ENCODE measurements at places on chromosomes 2 and 18. TPM values are rescaled to one million over a fixed set of nuclear protein-coding genes. Genes with fewer than 3 reads are reported as not detected.

The PAX3 gene
- total RNA-seq = not detected

The CCDC74A gene
- 9.6 TPM for total RNA-seq

The CAPN14 gene
- not detected for total RNA-seq

The LAPTM4A gene
- total RNA-seq = 181 TPM

The HOXD4 gene
- total RNA-seq = 3.4 TPM

GRCh38 chr2:84380875-84381274 is 78.2 kb downstream of the SUCLG1 start:
- H3K4me3 ChIP-seq = no peak overlapping the region
- H3K27me3 ChIP-seq = no peaks in the 10 kb centered on the region
- no peaks in the 10 kb centered on the region for H3K36me3 ChIP-seq
- no peak for DNase-seq
- H3K27ac ChIP-seq = no peak overlapping the region

DNA sequence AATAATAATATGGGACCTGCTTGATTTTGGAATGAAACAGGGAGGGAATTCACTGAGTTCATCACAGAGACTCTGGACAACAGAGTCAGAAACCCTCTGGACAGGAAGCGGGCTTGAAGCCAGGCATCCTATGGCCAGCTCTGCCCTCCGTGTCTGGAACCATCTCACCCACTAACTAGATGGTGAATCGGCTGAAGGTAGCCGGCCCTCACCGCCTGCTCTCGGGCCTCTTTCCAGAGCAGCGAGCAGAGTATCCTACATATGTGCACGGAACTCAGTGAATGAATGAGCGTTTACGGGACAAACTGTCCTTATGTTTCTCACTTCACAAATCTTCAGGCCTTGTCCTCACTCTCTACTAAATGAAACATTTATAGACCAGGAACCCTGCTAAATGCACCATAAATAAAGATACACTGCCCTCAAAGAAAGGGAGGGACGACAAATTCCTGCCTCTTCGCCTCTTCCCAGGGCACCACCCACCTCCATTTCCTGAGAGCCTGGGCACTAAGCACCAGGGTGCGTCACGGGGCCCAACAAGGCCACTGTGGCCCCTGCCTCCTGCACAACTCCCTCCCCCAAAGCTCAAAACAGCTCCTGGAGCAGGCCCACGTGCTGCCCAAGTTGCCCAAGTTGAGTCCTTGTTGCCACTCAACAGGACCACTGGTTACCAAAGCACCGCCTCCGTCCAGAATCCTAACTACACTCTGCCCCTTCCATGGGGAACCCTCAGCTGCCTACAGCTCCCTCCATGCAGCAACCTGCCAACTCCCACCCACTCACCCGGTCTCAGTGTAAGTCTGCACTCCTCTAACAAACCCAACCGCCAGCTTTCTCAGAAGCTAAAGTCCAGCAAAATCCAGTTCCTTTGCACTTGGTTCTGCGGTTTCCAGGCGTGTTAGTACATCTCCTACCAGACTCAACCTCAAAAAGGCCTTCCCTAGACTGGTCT is 1.7 kb downstream of the TBC1D8 start:
- H3K27me3 ChIP-seq = no peaks in the 10 kb centered on the region
- H3K36me3 ChIP-seq = no peaks in the 10 kb centered on the region
- H3K4me3 ChIP-seq = peak overlapping the region; percentile 84
- DNase-seq = no peak

- H3K4me1 ChIP-seq = peaks cover 40% of the 10 kb centered on the region
- no peaks in the 10 kb centered on the region for H3K27me3 ChIP-seq
- peak; percentile 61 for DNase-seq
- H3K4me3 ChIP-seq = no peak overlapping the region
- no peaks in the 10 kb centered on the region for H3K36me3 ChIP-seq
Observed at GRCh38 chr2:20580690-20581437, 70.0 kb downstream of the HS1BP3 start.

DNA sequence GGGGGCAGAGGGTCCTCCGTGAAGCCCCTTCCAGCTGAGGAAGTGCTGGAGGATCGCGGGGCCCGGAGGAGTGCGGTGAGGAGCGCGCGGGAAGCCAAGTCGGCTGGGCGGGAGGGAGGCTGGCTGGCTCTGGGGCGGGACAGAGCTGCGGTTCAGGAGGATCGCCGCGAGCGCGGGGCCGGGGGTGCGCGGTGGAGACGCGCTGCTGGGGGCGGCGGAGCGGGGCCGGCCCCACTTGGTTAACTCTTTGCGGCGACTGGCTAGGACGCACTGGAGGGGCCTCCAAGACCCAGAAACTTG is 464 bp downstream of the CYBRD1 start:
- no peaks in the 10 kb centered on the region for H3K27me3 ChIP-seq
- peak; percentile 73 for DNase-seq
- H3K36me3 ChIP-seq = no peaks in the 10 kb centered on the region
- peak overlapping the region; percentile 83 for H3K4me3 ChIP-seq
- H3K4me1 ChIP-seq = peaks cover 18% of the 10 kb centered on the region
- H3K27ac ChIP-seq = peak overlapping the region; percentile 96

DNA sequence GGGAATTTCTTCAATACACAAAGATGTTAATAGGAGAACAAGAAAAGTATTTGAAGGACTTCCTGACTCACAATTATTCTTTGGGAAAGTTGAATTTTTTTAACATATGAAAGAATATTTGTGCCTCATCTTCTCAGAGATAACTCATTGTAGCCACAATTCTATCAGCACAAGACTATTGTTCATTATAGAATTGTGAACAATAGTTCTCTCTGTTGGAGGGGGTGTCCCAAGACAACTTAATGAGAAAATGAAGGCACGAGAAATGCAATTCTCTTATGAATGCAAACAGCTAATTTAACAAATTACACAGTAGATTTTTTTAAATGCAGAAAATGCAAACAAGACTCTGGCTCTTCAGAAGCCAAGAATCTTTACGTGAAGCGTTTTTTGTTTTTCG is 157.0 kb downstream of the BARD1 start:
- H3K36me3 ChIP-seq = no peaks in the 10 kb centered on the region
- no peaks in the 10 kb centered on the region for H3K4me1 ChIP-seq
- no peak for DNase-seq
- H3K27me3 ChIP-seq = no peaks in the 10 kb centered on the region
- no peak overlapping the region for H3K4me3 ChIP-seq

DNA sequence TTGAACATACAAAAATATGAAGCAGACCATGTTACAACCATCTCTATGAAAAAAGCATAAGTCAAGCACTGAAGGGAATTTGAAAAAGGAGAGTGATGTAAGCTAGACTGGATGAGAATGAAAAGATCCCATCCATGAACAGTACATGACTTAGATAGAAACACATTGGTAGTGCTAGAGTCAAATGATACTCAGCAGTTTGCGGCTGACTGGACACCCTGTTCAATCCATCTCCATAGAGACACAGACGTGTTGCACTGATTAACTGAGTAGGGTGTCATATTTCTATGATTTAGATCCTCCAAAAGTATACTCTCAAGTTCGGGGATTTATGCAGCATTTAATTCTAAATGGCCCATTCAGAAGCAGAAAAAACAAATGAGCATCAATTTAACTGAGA is 674.3 kb upstream of the NRXN1 start:
- H3K27ac ChIP-seq = no peak overlapping the region
- no peak overlapping the region for H3K4me3 ChIP-seq
- DNase-seq = no peak

- H3K36me3 ChIP-seq = no peaks in the 10 kb centered on the region
- H3K4me3 ChIP-seq = no peak overlapping the region
- no peak overlapping the region for H3K27ac ChIP-seq
- peaks cover 18% of the 10 kb centered on the region for H3K4me1 ChIP-seq
- DNase-seq = no peak
Observed at GRCh38 chr2:234689911-234690379, 193.1 kb upstream of the ARL4C start.

DNA sequence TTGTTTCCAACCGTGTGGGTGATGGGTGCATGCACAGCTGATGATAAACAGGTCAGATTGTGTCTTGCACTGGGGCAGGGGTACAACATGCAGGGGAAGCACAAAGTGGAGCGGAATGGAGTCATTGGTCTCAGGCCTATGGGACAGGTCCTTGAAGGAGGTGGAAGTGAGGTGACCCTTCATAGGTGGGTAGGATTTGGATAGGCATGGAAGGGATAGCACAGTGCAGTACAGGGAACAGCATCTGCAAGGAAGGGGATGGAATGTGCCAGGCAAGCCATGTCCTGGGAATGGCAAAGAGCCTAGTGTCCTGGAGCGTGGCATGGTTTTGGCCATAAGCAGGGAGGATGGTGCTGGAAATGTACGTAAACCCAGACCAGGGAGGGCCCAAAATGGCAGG is 143.9 kb downstream of the CAPN13 start:
- H3K27me3 ChIP-seq = no peaks in the 10 kb centered on the region
- no peak overlapping the region for H3K4me3 ChIP-seq
- no peak overlapping the region for H3K27ac ChIP-seq
- H3K36me3 ChIP-seq = no peaks in the 10 kb centered on the region
- H3K4me1 ChIP-seq = peaks cover 23% of the 10 kb centered on the region

- no peaks in the 10 kb centered on the region for H3K36me3 ChIP-seq
- DNase-seq = no peak
Observed at GRCh38 chr2:234145511-234145910, 95.0 kb downstream of the SPP2 start.

DNA sequence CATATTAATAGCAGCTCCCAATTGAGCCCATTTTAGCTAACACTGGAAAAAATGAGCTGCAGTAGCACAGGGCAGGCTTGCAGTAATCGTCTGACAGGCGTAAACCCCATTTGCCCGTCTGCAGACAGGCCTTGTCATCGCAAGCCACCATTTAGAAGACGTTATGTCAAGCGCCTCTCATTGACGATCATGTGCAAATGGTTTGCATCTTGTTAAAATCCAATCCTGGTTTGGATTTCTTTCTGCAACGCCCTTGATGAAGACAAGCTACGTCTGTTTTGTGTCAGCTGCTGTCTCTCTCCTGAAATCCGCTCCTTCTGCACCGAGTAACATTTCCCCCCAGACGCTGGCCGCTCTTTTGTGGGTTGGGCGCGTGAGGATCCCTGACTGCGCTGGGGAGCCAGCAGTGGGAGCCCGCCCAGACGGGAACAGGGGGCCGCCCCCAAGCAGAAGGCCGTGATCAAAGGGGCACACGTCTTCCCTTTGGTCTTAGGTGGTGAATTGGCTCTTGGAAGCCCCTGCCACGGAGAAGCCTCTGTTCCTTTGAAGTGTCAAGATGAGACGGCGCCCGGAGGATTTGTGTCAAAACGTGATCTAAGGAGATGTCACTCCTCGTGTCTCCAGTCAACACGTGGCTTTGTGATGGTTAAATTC is 84.2 kb upstream of the GPC1 start:
- no peak overlapping the region for H3K4me3 ChIP-seq
- H3K27me3 ChIP-seq = no peaks in the 10 kb centered on the region
- H3K27ac ChIP-seq = peak overlapping the region; percentile 65

GRCh38 chr2:5690718-5691220 is 1.4 kb upstream of the SOX11 start:
- peaks cover 21% of the 10 kb centered on the region for H3K4me1 ChIP-seq
- peak overlapping the region; percentile 52 for H3K4me3 ChIP-seq
- H3K36me3 ChIP-seq = no peaks in the 10 kb centered on the region
- peaks cover 19% of the 10 kb centered on the region for H3K27me3 ChIP-seq
- DNase-seq = no peak

DNA sequence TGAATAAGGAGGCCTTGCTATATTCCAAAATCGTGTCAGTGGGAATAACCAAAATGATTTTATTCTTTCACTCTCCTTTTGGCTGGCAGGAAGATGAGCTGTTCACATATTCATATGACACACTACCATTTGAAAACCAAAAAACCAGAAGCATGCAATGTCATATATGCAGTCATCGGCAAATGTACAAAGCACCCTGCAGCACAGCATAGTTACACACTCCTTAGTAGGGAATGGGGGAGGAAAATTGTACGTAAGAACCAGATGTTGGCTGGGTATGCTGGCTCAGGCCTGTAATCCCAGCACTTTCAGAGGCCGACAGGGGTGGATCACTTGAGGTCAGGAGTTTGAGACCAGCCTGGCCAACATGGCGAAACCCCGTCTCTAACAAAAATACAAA is 176.6 kb downstream of the GFPT1 start:
- no peak for DNase-seq
- no peaks in the 10 kb centered on the region for H3K27me3 ChIP-seq
- no peak overlapping the region for H3K27ac ChIP-seq
- no peak overlapping the region for H3K4me3 ChIP-seq
- H3K4me1 ChIP-seq = peaks cover 13% of the 10 kb centered on the region

GRCh38 chr2:74261204-74261864 is 62.9 kb downstream of the MTHFD2 start:
- DNase-seq = no peak
- H3K27ac ChIP-seq = no peak overlapping the region
- H3K4me3 ChIP-seq = no peak overlapping the region
- no peaks in the 10 kb centered on the region for H3K27me3 ChIP-seq
- H3K4me1 ChIP-seq = no peaks in the 10 kb centered on the region

- no peak for DNase-seq
- no peaks in the 10 kb centered on the region for H3K27me3 ChIP-seq
- no peak overlapping the region for H3K4me3 ChIP-seq
- H3K4me1 ChIP-seq = no peaks in the 10 kb centered on the region
- H3K27ac ChIP-seq = no peak overlapping the region
Observed at GRCh38 chr2:181126311-181126868, 146.0 kb downstream of the UBE2E3 start.

DNA sequence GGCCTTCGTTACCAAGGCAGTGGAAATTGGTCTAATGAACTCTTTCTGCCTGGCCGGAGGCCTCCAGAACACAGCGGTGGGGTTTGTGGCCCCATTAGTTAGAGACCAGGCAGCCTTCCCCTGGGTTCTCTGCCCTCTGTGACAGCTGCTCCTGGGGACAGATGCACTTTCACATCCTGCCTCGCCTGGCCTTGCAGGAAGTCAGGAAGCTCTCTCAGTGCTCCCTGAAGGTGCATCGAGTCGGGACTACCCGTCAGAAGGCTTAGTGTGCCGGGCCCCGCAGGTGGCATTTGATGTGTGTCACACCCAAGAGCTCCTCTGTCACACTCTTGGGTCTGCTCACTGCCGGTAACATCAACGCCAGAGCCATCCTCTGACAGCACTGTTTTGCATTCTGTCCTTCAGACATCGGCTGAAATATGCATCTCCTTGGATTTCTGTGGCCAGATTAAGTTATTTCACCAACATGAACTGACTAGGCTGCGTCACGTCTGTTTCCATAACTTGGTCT is 158.3 kb downstream of the LDLRAD4 start:
- DNase-seq = peak; percentile 50
- H3K27me3 ChIP-seq = no peaks in the 10 kb centered on the region
- H3K4me1 ChIP-seq = peaks cover 64% of the 10 kb centered on the region
- no peaks in the 10 kb centered on the region for H3K36me3 ChIP-seq
- no peak overlapping the region for H3K4me3 ChIP-seq

GRCh38 chr2:21146638-21147037 is 22.9 kb downstream of the TDRD15 start:
- no peak overlapping the region for H3K27ac ChIP-seq
- no peaks in the 10 kb centered on the region for H3K4me1 ChIP-seq
- H3K36me3 ChIP-seq = no peaks in the 10 kb centered on the region
- no peaks in the 10 kb centered on the region for H3K27me3 ChIP-seq
- H3K4me3 ChIP-seq = no peak overlapping the region
